Fibroblast of lung (primary cell): ENCODE measurements at places on chromosomes 12 and 14.

GRCh38 chr12:95858451-95859343 is at the start of gene SNRPF:
TSS of gene SNRPF (plus strand) at chr12:95858952. CDS start at chr12:95859074, 122 bp downstream.
- DNase-seq: peak; percentile 97

DNA sequence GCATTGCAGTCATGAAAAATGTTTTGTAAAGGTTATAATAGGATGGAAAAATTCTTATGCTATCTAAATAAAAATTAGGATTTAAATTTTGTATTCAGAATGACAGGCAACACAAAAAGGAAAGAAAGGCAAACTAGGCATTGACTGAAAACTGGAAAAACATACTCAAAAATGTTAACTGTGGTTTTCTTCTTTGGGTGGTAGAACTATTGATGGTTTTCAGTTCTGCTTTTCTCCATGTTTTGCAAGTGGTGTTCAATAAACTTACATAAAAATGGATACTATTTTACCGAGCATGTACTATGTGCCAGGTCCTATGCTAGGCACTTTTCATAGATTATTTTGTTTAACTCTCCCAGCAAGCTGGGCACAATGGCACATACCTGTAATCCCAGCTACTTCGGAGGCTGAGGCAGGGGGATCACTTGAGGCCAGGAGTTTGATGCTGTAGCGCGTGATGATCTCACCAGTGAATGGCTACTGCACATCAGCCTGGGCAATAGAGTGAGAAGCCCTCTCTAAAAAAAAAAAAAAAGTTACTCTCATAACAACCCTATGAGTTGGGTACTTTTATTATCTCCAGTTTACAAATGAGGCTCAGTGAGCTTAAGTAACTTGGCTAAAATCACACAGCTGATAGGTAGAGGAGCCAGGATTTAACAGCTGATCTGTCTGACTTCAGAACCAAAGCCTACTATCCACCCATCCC is 26.3 kb upstream of the TCP11L2 start:
- no peak for DNase-seq

DNA sequence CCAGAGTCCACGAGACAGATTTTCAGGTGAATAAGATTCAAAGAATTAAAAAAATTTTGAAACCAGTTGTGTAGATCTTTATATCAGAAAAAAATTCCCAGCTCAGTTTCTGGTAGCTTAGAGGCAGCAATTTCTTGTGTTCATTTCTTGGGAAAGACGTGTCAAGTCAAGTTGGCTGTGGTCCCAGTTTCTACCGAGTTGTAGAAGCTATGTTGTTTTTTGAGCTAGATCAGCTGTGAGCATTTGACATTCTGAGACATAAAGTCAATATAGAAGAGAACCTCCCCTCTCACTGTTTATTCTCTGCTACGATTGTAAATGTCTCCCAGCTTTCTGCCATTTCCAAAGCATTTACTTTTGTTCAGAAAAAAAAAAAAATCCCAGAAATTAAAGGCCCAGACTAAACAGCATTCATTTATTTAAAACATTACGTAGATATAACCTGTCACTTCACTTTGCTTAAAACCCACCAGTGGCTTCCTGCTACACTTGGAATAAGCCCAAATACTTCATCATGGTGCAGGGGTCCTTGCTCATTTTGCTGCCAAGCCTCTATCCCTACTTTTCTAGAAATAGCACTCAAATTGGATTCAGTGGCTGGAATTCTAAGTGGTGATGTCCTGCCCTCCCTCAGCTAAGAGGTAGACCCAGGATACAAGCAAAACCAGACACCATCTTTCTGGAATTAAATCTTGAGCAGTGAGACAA is 20.6 kb upstream of the PYGL start:
- peak; percentile 100 for DNase-seq

DNA sequence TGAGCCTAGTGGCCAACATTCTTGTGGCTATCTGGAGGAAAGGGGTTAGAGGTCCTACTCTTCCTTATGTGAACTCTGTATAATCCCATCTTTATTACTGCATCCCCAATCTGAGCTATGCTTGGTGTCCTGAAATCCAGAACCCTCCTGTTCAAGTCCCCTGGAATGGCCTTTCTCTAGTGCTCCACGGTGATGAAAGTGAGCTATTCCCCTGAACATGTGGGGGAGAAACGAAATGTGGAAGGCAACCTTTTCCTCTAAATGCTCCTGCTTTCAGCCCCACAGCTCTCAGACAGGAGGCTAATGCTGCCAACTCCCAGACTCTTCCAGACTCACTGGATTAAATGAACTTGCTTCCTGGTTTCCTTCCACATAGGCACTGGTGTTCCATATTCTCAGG is 2.5 kb upstream of the PGAM5 start:
- DNase-seq: no peak

- DNase-seq: peak; percentile 69
These were observed 10.0 kb upstream of the SMARCD1 start for GRCh38 chr12:50074936-50075807.
